Activated T-helper 1 cell treated with anti-CD3 and anti-CD28 coated beads, Interleukin-2, amount 50 U/mL, for 16 hours (primary cell): ENCODE measurements at places on chromosomes 5 and 9.

GRCh38 chr9:6893350-6894131, 135.8 kb downstream of the KDM4C start:
- no peak for DNase-seq

- no peak for DNase-seq
Observed at GRCh38 chr5:93062548-93062947, 518.5 kb downstream of the NR2F1-AS1 start.

DNA sequence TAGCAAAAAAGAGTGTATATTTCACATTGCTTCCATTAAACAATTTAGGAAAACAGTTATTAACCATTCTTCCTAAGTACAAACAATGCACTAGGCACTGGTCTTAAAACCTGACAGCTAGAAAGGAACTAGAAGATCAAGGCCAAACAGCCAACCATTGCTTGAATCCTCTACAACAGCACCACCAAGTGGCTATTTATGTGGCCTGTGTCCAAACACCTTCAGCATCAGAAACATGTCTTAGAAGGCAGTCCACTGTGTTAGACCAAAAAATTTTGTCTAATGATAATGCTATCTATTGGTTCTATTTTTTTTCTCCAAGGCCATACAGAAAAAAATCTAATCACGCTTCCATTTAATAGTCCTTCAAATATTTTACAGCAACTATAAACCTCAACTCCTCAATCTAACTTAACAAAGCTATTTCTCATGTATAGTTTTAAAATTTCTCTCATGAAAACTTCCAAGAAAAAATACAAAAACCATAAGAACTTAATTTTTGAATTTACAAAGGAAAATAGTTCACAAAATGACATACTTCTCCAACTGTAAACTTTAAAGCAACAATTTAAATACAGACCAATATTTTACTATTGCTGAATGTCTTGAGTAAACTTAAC, 36.1 kb downstream of the CAAP1 start:
- DNase-seq: no peak

DNA sequence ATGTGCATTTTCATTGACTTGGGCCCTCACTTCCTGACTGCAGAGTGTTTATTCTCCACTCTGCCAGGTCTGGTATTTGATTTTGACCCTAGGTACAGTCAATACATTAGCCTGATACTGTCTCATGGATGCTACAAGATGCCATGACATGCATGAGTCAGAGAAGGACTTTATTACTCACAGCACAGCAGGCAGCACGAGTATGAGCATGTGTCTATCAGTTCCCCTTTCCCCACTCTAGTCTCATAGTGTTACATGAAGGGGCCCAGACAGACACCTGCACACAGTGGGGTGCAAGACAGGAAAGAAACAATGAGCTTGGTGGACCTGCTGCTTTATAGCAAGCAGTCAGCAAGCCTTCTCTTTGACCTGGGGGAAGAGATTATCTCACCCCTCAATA, 19.6 kb downstream of the ITGA2 start:
- DNase-seq: no peak

DNA sequence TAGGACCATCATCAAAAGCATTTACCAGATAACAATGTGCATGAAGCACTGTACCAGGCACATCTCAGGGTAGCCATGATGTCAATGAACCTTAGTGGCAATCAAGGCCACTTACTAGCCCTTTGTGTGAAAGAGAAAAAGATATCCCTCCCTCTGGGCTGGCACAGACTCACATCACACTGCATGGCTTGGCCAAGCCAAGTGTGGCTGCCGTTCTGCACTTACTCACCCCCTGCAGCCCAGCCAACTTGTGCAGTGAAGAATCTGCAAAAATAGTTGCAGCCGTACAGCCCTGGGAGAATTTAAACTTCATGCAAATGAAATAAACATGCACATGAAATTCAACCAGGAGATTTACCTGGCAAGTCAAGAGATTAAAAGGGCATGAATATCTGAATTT, 333.5 kb downstream of the DEPDC1B start:
- no peak for DNase-seq

GRCh38 chr5:53942724-53943123, 367.6 kb downstream of the ARL15 start:
- DNase-seq: no peak

- DNase-seq: no peak
Observed at GRCh38 chr9:109880276-109881169, 100.5 kb downstream of the PALM2AKAP2 start.

DNA sequence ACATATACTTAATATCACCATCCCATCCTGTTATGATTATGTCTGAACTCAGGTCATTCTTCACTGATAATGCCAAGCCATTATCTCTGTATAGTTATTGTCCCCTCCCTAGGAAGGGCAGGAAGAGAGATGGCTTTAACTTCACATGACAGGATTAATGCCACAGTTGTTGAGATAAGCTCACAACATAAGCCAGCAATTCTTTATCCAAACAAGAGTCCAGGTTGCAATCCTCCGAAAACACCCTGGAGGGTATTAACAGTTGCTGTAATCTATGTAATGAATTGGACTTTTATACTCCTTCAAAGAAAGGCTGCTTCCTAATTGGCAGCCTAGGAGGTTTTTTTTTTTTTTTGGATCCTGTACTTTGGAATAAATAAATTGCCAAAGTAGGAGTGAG, 779.4 kb downstream of the SEMA5A start:
- no peak for DNase-seq

GRCh38 chr9:137607141-137607857, 1.8 kb downstream of the ARRDC1 start:
- no peak for DNase-seq

DNA sequence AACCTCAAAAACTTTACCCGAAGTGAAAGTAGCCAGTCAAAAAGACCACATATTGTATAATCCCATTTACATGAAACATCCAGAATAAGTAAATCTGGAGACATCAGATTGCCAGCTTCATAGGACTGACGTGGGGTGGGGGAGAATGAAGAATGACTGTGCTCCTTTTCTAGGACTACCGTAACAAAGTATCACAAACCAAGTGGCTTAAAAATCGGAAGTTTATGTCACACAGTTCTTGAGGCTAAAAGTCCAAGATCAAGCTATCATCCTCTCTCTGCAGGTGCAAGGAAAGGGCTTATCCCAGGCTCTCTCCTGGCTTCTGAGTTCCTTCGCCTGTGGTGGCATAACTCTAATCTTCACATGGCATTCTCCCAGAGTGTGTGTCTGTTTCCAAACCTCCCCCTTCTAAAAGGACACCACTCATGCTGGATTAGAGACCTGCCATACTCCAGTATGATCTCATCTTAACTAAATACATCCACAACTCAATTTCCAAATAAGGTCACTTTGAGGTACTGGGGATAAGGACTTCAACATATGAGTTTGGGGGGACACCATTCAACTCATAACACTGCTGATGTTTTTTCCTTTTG, 25.5 kb downstream of the ADAM19 start:
- no peak for DNase-seq

- DNase-seq: no peak
Observed at GRCh38 chr9:97924386-97924785, 2.1 kb upstream of the TRMO start.

- DNase-seq: no peak
Observed at GRCh38 chr5:125722550-125722949, 700.7 kb upstream of the GRAMD2B start.

GRCh38 chr5:56302027-56302426, 68.9 kb upstream of the ANKRD55 start:
- no peak for DNase-seq

DNA sequence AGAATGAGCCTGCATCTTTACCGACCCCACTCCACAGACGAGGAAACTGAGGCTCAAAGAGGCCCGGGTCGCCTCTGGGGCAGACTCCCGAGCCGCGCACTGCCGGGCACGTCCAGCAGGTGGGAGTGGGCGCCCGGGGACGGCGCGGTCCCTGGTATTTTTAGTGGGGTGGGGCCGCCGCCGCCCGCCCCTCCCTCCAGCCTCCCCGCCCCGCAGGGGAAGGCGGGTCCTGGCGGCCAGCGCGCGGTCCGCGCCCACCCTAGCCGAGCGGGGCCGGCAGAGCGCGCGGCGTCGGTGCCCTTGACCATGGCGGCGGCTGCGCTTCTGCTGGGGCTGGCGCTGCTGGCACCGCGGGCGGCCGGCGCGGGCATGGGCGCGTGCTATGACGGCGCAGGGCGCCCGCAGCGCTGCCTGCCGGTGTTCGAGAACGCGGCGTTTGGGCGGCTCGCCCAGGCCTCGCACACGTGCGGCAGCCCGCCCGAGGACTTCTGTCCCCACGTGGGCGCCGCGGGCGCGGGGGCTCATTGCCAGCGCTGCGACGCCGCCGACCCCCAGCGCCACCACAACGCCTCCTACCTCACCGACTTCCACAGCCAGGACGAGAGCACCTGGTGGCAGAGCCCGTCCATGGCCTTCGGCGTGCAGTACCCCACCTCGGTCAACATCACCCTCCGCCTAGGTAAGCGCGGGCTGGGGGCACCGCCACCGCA, at the start of gene LAMC3:
Gene LAMC3 (plus strand): TSS at position 266 of the 710 bp plus-strand sequence. CDS start 41 bp downstream, at position 307.
- no peak for DNase-seq

- no peak for DNase-seq
Observed at GRCh38 chr9:2781336-2781735, 62.6 kb downstream of the PUM3 start.

DNA sequence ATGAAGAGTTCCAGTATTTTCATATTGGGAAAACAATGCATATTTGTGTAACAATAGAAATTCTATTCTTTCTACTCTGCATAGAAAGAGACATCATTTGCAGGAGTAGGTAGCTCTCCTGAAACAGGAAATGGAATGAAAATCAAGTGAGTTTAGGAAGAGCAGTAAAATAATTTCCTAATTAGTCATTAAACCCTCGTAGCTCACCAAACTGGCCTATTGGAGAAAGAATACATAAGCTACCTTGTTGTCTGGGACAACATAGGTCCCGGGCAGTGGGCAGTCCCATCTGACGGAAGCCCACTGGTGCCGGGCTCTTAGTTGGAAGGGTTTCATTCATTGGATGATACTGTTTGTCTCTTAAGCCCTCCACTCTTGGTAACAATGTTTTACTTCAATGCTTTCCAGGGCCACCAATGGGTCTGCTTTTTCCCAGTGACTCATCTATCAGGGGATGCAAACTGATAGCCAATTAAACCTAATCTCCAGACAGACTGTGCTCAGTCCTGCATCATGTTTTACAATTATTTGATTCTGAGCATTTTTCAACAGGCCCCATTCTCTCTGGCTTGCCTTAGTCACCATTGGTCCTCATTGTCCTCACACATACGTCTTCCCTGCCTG, 46.5 kb downstream of the GNA14 start:
- no peak for DNase-seq

- DNase-seq: no peak
Observed at GRCh38 chr5:124906339-124907097, 160.1 kb upstream of the ZNF608 start.

GRCh38 chr9:16725066-16725465, 145.4 kb downstream of the BNC2 start:
- no peak for DNase-seq

DNA sequence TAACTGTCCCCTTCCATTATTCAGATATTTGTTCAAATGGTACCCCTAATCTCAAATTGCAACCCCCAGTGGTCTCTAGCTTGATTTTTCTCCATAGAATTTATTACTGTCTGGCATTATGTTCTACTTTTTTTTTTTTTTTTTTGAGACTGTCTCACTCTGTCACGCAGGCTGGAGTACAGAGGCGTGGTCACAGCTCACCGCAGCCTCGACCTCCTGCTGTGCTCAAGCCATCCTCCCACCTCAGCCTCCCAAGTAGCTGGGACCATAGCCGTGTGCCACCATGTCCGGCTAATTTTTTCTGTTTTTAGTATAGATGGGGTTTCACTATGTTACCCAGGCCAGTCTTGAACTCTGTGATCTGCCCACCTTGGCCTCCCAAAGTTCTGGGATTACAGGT, 2.0 kb upstream of the REEP5 start:
- no peak for DNase-seq

DNA sequence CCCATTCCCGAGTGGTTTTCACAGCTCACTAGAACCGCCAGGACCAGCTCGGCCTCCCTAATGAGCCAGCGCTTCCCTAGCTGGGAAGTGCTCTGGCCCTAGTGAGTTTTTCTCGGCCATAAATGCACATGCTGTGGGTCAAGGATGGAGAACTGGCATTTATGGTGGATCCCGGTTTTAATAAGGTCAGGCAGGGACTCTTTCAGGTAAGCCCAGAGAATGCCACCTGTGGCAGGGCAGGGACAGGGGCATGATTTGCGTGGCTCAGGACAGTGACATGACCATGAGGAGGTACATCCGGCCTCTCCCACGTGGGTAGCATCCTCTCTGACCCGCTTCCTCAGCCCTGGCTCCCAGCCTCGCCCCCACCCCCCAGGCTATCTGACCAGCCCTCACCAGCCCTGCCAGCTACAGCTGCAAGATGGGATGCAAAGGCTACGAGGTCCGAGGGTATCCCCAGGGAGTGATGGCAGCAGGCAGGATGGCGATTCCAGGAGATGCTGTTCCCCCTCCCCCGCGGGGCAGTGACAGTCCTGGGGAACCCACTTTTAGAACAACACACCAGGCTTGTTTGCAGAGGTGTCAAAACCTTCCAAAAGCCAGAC, 60.3 kb upstream of the ADAMTS2 start:
- DNase-seq: no peak

GRCh38 chr5:58060996-58061395, 398.9 kb downstream of the PLK2 start:
- DNase-seq: no peak

DNA sequence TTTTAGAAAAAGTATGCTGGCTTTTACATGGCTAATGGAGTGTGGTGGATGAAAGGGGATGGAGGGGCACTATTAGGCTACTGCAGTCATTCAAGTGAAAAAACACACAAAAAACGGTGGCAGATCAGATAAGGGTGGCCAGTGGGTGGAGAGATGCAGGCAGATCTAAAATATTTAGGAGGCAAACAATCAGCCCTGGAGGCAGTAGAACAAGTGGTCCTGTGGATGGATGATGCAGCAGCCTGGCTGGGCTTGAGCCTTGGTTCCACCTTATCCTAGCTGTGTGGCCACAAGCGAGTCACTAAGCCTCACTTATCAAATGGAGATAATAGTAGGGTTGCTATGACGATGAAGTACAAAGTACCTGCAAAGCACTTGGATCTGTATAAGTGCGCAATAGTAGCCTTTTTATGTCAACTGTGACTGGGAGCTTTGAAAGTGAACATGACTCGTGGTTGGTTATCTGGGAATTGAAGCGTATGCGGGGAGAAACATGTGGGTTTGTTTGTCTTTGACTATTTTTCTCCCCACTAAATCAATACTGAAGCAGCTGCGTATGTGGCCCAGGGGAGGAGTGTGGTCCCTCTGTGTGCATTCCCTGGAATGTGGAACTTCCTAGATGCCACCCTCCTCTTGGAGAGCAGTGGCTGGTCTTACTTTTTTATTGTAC, 20.2 kb downstream of the NSG2 start:
- no peak for DNase-seq

- no peak for DNase-seq
Observed at GRCh38 chr5:163350083-163350482, 87.3 kb upstream of the CCNG1 start.

- DNase-seq: no peak
Observed at GRCh38 chr5:80125962-80126480, 90.9 kb downstream of the THBS4 start.

GRCh38 chr9:87701931-87702421, 23.9 kb upstream of the CTSL start:
- DNase-seq: no peak
